ENCODE measurements at places on chromosomes 2 and 18. TPM values are rescaled to one million over a fixed set of nuclear protein-coding genes. Genes with fewer than 3 reads are reported as not detected.
A peak's percentile ranks its signal among the peaks of the same experiment; 100 is the strongest.

- DNase-seq, result peak; percentile 59
These were observed 63.3 kb downstream of the COL3A1 start for GRCh38 chr2:189037518-189037917.

- DNase-seq, result peak; percentile 17
These were observed 123.3 kb downstream of the CLIP4 start for GRCh38 chr2:29238497-29238896.

- DNase-seq, result no peak
These were observed 103.3 kb downstream of the ST6GAL2 start for GRCh38 chr2:106782681-106783080.

- DNase-seq, result peak; percentile 80
These were observed 79.9 kb upstream of the OTOS start for GRCh38 chr2:240220371-240220770.

- DNase-seq, result no peak
These were observed 32.1 kb downstream of the HK2 start for GRCh38 chr2:74865770-74866674.

DNA sequence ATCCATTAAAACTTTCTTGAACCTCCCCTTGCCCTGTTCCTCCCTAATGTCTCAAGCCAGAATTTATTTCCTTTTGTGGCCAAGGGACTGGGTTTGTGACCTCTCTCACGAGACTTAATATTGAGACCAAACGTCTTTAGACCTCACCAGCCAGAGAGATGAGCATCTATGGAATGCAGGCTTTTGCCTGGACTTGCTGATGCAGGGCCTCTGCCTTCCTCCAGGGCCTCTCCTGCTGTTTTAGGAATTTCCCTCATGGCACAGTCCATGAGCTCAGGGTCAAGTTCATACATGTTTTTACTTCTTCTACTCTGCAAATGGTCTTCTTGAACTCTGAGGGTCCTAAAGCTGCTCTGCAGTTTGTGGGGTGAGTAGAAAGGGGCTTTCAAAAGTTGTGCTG, 22.3 kb downstream of the IL1B start:
- DNase-seq, result peak; percentile 57

RAX gene
- not detected for total RNA-seq

UGT1A5 gene
- total RNA-seq, result not detected

DNA sequence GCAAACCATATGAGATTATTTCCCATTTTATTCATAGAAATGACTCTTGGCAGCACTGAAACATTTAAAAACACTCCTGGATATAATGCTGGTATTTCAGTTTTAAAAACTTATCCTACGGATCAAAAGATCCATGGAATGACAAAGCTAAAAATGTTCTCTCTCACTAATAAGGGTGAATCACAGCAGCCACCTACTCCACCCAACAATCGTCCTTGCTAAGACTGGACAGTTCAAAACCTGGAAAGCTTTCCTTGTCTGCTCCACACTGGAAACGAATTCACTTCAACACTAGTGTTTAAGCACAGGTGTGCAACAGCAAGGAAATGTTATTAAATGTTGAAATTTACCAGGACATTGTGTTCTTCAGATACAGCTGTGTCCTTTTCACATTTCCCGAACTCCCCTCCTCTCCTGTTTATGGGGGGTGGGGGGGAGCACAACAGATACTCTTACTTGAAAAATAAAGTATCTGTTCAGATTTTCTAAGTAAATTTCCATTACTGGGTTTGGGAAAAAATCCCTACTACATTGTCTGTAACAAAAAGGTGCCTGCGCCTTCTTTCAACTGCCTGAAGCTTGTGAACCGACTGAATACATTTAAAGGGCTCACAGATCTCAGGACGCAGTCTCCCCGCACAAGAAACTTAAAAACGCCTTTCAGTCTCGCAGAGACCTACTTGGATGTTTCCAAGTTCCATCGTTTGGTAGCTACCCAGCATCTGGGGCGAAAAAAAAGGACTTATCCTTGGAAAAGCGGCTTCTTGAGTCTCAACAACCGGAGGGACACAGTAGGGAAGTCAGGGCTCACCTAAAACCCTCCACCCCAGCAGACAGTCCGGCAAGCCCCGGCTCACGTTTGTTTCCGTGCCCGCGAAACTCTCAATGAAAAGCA, 1.3 kb downstream of the YWHAQ start:
- peak; percentile 46 for DNase-seq

- peak; percentile 51 for DNase-seq
These were observed 351.9 kb downstream of the LRRTM1 start for GRCh38 chr2:79952616-79953015.

POU3F3 gene
- total RNA-seq, result not detected

CTAGE1 gene
- under 0.01 TPM for total RNA-seq

DNA sequence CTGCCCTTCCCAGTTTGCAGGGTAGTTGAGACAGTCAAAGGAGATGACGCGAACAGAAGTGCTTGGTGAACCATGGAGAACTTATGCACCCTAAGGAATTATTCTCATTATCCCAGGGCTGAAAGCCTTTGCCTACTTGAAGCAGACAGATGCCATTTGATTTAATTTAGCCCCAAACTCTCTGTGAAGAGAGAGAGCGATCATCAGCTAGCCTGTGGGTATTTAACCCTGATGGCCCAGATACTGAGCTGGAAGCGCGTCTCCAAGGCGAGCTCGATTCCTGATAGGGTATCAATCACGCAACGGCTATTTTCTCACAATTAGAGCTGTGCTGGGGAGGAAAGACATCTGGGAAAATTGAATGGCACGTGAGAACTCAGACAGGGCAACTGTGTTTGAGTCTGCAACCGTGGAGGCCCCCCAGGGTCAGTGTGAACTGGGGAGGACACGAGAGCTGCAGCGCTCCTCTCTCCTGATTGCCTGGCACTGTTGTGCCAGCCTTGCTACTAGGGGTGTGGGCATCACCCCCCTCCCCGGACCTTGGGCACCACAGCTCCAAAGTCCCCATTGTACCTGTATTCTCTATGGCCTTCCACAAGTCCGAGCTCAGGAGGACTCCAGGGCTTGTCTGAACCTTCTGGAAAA, 73.2 kb downstream of the CAPN13 start:
- DNase-seq, result no peak

DNA sequence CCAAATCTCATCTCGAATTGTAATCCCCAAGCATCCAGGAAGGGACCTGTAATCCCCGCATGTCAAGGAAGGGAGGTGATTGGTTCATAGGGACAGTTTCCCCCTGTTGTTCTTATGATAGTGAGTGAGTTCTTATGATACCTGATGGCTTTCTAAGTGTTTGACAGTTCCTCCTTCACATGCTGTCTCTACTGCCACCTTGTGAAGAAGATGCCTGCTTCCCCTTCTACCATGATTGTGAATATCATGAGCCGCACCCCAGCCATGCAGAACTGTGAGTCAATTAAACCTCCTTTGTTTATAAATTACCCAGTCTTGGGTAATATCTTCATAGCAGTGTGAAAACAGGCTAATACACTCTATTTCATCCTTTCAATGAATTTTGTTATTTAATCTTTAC, 446.7 kb downstream of the RNF144A start:
- no peak for DNase-seq

GRCh38 chr2:158815658-158816057, 20.5 kb downstream of the DAPL1 start:
- DNase-seq, result no peak

GRCh38 chr2:218536804-218537494, 31.2 kb downstream of the USP37 start:
- peak; percentile 17 for DNase-seq

DNA sequence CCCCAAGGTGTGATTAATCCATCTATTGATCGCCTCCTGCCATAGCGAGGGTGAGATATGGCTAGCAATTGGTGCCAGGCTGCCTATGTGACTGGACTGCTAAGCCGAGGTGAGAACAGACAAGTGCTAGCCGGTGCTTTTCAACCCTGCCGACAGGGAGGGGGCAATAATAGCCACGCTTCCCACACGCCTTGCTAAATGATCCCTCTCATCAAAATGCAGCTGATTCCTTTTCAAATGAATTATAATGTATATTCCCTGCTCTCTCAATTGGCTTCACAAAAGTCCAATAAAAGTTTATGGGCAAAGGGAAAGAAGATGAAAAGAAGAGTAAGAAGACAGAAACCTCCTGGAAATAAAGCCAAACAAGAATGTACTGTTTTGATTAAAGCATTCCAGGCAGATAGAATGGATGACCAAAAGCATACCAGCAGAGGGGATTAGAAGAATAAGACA, 235.6 kb downstream of the ICOS start:
- no peak for DNase-seq

DNA sequence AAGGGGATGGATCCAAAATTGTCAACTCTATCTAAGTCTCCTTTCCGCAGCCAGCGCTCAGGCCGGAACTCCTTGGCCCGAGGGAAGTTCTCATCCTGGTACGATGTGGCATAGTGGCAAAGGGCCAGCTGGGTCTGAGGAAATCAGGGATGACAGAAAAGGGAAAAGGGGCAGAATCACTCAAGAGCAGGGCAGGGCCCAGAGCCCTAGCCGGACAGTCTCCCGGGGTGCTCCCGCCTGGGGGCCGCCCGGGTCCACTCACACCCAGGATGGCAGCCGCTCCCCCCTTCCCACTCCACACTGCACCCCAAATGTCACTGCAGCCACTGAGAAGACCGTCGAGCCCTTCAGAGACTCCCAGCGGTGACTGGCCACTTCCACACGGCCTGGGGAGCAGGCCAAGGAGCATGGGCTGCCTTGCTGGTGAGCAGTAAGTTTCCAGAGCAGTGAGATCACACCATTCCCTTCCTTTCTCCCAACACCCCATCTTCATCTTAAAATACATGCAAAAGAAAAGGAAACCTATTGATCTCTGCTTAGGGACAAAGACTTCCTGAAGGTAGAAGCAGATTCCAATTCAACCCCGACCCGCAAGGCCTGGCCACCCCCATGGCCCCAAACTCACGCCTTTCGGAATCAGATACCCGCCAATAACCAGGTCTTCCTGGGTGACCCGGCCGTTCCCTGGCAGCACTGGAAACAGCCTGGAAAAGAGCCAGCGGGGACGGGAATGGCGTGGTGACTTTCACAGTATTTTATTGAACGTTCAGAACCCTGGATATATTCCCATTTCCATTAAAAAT, 26.7 kb downstream of the CYP27C1 start:
- peak; percentile 25 for DNase-seq

- peak; percentile 46 for DNase-seq
These were observed 19.0 kb downstream of the DYNC1I2 start for GRCh38 chr2:171706152-171706803.

MARCHF4 gene
- 3.1 TPM for total RNA-seq

GRCh38 chr2:142599504-142599903, 278.0 kb upstream of the KYNU start:
- DNase-seq, result no peak

OBSL1 gene
- total RNA-seq, result 21.4 TPM

DNA sequence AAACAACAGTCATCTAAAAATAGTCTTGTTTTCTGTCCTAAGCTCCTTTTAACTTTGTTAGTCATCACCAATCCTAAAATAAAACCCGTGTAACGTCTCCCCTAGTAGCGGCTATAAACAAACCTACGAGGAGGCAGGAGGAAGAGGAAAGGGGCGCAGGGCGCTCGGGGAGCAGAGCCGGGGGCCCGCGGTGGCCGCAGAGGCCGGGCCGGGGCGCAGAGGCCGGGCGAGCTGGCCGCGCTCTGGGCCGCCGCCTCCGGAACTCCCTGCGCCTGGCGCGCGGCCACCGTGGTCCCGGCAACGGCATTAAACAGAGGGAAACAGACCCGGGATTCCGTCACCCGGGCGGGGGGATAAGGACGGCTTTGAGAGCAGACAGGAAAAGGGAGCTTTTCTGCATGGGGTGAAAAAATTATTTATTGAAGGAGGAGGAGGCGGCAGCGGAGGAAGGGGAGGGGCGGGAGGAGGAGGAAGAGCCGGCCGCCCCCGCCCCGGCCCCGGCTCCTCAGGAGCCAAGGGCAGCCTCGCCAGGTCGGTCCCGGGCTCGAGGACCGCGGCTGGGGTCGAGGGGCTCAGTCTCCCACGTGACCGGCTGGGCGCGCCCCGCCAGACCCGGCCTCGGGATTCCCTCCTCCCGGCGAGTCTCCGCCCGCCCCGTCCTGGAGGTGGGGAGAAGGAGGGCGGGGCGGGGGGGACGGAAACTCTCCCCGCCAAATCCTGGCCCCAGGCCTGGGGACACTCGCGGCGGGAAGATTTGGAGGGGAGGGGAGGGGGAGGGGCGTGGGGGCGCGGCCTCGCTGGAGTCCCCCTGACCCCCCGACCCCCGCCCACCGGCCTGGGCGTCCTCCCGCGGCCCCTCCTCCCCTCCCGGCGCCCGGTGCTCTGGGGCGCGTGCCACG, 1.8 kb upstream of the NFATC1 start:
- DNase-seq, result peak; percentile 74

- DNase-seq, result no peak
These were observed 141.9 kb upstream of the RBBP8 start for GRCh38 chr18:22791310-22791610.

DNA sequence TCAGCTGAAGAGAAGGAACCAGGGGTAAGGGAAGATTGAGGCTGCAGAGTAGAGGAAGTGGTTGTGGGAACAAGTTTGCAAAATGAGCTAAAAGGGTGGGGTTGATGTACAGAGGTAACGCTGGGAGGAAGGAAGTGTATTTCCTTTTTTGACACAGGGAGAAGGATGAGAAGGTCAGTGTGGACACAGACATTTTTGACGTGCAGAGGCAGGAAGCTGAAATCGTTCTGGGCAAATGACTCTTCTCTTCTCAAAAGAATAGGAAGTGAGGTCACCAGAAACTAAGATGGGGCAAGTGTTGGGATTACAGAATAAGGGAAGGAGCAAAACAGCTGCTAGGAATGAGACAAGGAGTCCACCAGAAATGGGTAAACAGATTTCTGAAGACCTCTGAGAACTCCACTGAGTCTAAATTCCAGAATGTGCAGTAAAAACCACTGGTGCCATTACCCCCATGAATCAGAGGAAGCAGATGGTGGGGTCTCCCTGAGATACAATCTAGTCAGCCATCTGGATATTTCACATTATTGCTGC, 20.0 kb upstream of the RNF149 start:
- DNase-seq, result peak; percentile 87

GRCh38 chr2:40554665-40555294, 102.9 kb upstream of the SLC8A1 start:
- DNase-seq, result peak; percentile 38

DNA sequence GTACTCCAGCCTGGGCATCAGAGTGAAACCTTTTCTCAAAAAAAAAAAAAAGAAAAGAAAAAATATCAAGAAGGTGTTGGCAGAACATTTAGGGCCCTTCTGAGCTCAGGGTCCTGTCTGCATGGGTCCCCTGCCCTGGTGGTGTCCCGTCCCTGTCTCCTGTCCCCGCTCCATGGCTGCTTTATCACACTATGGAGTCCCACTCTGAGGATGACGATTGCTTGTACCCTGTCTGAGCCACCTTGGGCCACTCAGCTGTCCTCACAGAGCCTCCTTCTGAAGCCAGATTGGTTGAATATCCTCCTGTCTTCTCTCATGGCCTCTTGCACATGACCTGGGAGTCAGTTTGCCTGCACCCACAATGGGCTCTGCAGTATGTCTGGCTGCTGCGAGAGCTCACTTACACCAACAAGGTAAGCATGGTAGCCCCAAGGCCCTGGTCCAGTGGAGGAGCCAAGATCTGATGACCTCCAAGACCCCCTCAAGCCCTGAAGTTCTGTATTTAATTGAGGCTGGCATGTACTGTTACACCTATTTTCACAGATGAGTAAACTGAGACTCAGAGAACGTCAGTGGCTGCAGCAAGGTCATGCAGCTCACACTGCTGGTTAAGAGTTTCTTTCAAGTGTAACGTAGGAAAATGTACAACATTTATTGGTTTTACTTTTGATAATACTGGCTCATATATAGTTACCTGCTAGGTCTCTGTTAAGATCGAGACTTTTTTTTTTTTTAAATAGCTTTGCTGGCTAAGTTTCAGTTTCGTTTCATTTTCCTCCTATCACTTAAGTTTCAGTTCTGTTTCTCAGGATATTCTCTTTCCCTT, 16.9 kb upstream of the ZCCHC2 start:
- DNase-seq, result no peak

HOXD13 gene
- not detected for total RNA-seq

GCFC2 gene
- 10.0 TPM for total RNA-seq

- peak; percentile 93 for DNase-seq
These were observed 11.6 kb upstream of the BOK start for GRCh38 chr2:241546771-241547498.
